ENCODE measurements at places on chromosomes 4 and X. TPM values are rescaled to one million over a fixed set of nuclear protein-coding genes. Genes with fewer than 3 reads are reported as not detected.

The DCAF12L1 gene
- total RNA-seq = not detected

- peak overlapping the region; percentile 73 for H3K27ac ChIP-seq
- H3K4me3 ChIP-seq = peak overlapping the region; percentile 84
- no peak for DNase-seq
- H3K36me3 ChIP-seq = peaks cover 43% of the 10 kb centered on the region
- H3K4me1 ChIP-seq = peaks cover 56% of the 10 kb centered on the region
Observed at GRCh38 chr4:55398966-55399365, 3.2 kb downstream of the TMEM165 start.

DNA sequence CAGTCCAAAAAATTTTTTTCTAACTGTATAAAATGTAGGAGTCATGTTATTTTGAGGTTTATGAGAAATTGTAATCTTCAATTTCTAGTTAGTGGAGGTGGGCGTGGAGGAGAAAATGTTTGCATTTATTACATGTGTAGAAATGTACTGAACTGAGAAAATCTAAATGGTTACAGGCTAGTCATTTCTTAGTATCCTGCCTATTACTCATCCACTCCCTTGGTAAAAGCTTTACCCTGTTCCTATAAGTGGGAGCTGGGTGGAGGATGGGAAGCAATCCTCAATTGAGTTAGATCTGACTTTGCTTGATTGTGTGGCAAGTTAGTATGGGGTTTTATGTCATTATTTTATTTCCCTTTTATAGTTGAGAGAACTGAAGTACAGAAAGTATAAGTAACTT is 73.8 kb downstream of the POLA1 start:
- DNase-seq = no peak
- H3K27ac ChIP-seq = no peak overlapping the region
- H3K4me1 ChIP-seq = no peaks in the 10 kb centered on the region
- H3K36me3 ChIP-seq = peaks cover 39% of the 10 kb centered on the region
- H3K27me3 ChIP-seq = no peaks in the 10 kb centered on the region

DNA sequence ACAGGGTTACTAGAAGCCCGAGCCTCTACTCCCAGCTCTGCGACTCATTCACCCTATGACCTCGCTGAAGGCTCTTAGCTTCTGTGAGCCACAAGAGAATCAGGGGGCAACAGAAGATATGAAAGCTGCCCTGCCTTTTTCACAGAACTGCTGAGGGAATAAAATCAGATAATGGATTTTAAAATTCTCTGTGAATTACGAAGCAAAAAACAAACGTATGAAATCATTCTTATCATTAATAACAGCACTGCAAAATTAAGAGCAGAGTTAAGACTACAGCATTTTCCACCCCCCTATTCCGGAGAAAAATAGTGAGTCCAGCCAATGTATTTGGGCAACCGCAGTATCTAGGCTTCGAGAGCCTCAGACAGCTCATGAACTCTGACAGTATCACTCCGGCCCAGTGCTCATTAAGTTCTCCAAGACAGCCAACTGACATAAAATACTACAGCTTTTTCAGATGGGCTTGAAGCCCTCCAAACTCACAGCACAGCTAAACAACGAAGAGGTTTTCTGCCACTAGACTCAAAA is 33.4 kb downstream of the AFAP1 start:
- no peak for DNase-seq
- no peaks in the 10 kb centered on the region for H3K27me3 ChIP-seq
- H3K36me3 ChIP-seq = no peaks in the 10 kb centered on the region
- H3K4me1 ChIP-seq = peaks cover 22% of the 10 kb centered on the region
- no peak overlapping the region for H3K27ac ChIP-seq

The TNMD gene
- not detected for total RNA-seq

The SCML1 gene
- 6.1 TPM for total RNA-seq

DNA sequence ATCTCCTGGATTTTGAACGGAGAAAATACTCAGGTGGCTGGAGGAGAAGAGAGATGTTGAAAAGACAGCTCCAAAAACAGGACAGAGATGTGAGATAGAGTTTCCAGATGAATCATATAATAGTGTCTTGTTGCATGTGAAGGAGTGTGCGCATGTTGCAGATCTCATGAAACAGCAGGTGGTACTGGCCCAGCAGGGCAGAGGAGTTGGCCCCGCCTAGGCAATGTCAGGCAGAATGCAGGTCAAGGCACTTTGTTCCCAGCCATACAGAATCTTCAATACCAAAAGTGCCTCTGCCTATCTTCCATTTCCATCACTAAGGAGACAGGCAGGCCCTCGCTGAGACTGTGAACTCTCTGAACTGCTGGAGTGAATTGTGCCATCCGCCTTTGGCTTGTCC is 63.9 kb upstream of the FAT1 start:
- no peak overlapping the region for H3K27ac ChIP-seq
- H3K36me3 ChIP-seq = no peaks in the 10 kb centered on the region
- no peak for DNase-seq
- H3K4me1 ChIP-seq = no peaks in the 10 kb centered on the region
- no peaks in the 10 kb centered on the region for H3K27me3 ChIP-seq

The SMIM31 gene
- total RNA-seq = not detected

DNA sequence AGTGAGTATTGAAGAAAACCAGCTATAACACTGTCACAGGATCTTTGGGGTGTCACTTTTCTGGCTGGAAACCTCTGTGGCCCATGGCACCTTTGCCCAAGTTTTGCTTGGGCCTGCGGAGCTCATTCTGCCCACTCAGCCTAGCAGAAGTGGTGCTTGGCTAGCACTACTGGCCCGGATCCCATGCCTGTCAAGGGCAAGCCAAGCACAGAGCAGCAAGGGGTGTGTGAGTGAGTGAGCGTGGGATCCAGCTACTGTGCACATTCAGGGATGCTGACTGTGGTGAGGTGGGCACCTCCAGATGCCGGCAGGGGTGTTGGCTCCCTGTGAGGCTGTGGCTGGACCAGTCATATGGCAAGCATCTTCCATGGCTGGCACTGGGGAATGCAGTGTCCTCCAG is 55.4 kb upstream of the RASGEF1B start:
- H3K36me3 ChIP-seq = peaks cover 4% of the 10 kb centered on the region
- no peak overlapping the region for H3K4me3 ChIP-seq
- H3K4me1 ChIP-seq = no peaks in the 10 kb centered on the region
- no peaks in the 10 kb centered on the region for H3K27me3 ChIP-seq
- no peak overlapping the region for H3K27ac ChIP-seq

The ADH6 gene
- total RNA-seq = not detected

The CXorf49B gene
- total RNA-seq = not detected

- peaks cover 7% of the 10 kb centered on the region for H3K36me3 ChIP-seq
- H3K4me3 ChIP-seq = no peak overlapping the region
- peak; percentile 46 for DNase-seq
- peak overlapping the region; percentile 54 for H3K27ac ChIP-seq
- peaks cover 13% of the 10 kb centered on the region for H3K4me1 ChIP-seq
Observed at GRCh38 chr4:17385403-17385802, 126.5 kb downstream of the QDPR start.
